ENCODE measurements at places on chromosomes 7 and 10.

GRCh38 chr10:13708256-13708990 lies 121.7 kb downstream of the PRPF18 start:
- no peak for DNase-seq

DNA sequence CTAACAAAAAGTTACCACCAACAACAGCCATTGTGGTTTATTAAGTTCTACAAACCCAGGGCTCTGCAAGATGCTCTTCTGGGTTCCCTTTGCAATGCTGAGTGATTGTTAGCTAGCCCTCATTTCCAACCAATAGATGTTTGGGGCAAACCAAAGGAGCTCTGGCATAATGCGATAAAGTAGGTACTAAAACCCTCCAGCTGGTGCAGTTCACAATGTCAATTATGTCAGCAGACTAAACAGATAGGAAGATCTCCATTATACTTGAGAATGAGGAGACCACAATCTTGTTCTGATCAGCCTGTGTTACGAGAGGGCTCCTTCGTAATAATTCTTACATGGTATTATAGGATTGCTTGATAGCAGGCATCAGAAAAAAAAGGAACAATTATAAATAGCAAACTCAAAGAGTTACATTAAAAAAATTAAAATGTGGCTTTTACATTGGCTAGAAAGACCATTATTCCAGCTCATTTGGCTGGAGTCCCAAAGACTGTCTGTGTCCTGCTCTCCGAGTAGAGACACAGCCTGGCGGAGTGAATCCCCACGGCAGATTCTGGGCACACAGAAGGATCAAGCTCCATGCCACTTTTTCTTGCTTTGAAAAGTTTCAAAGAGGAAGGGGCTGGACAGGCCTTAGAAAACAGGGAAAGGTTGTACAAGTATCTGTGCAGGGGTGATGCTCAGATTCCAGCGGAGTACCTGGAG lies 93.8 kb downstream of the ZRANB1 start:
- DNase-seq, result no peak

- DNase-seq, result no peak
Observed at GRCh38 chr7:39349452-39350123, 216.6 kb upstream of the YAE1 start.

- DNase-seq, result no peak
Observed at GRCh38 chr7:51013861-51014511, 231.3 kb upstream of the GRB10 start.

- no peak for DNase-seq
Observed at GRCh38 chr10:19668116-19668515, 148.1 kb upstream of the PLXDC2 start.

DNA sequence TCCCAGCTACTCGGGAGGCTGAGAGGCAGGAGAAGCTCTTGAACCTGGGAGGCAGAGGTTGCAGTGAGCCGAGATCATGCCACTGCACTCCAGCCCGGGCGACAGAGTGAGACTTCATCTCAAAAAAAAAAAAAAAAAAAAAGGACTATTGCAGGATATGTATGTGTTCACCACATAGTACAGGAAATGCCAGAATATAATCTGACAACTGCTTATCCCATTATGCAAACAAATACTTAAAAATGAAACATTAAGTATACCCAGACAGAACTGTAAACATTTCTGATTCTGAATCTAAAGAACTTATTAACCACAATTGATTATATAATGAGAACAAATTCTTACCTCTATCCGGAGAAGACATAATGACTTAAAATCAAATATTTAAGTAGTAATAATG lies 18.7 kb downstream of the DKK1 start:
- DNase-seq, result no peak

- DNase-seq, result no peak
Observed at GRCh38 chr10:73959484-73960243, 38.3 kb upstream of the VCL start.

- DNase-seq, result peak; percentile 39
Observed at GRCh38 chr10:86711513-86712316, 43.4 kb downstream of the LDB3 start.

GRCh38 chr10:132257271-132257670 lies 50.5 kb downstream of the STK32C start:
- no peak for DNase-seq

DNA sequence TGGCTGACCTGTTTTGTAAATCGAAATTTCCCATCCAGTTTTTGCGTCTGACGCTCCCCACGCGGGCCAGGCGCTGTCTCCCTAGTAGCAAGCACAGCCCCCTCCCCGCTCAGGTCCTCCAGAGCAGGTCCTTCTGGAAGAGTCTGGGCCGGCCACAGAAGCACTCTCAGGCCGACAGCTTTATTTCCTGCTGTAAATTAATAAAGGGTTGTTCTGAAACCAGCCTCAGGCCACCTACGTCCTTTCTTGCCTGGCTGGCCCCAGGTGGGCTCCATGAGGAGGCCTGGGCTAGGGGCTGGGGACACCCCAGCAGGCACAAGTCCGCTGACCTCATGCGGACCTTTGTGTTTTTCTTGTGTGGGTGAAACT lies 35.2 kb downstream of the CAMK2B start:
- DNase-seq, result no peak

DNA sequence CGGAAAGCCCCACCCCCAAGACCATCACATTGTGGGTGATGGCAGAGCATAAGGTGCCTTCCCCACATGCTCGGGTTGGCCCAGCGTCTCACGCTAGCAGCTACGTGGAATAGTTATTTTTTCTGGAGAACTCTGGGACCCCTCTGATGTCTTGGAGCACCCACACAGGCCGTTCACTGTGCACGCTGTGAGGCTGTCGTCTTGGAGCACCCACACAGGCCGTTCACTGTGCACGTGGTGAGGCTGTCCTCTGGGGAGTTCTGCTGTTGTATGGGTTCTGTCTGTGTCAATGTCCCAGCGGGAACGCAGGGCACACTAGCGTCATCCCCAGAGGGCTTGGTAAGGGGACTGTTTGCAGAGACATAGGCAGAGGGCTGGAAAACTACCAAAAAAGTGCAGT lies 38.8 kb upstream of the FAM20C start:
- DNase-seq, result no peak

- DNase-seq, result no peak
Observed at GRCh38 chr7:7862393-7862792, 106.2 kb upstream of the GLCCI1 start.

DNA sequence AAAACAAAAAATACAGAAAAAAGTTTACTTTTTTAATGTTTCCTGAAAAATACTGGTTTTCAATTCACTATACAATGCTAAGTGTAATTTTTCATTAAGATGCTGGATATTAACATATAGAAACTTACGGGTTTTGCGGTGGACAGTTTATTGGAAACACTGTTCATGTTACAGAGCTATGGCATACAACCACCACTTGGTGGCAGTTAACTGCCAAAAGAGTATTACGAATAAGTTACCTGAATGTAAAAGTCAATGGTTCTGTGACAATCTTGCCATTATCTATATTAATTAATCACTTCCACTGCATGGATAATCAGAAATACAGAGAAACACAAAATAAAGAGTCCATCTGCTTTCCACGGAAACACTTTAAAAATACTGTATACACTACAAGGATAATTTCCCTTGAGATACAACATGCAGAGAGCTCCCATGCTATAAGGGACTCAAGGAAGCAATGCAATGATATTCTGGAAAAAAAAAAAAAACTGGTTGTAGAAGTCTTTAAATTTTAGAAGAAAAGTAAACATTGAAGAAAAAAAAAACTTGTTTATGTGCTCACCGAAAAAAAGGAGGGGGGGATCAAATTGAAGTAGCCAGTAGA lies 97.0 kb downstream of the TPK1 start:
- peak; percentile 21 for DNase-seq

- no peak for DNase-seq
Observed at GRCh38 chr7:9890092-9890491, 1083.6 kb upstream of the PHF14 start.

DNA sequence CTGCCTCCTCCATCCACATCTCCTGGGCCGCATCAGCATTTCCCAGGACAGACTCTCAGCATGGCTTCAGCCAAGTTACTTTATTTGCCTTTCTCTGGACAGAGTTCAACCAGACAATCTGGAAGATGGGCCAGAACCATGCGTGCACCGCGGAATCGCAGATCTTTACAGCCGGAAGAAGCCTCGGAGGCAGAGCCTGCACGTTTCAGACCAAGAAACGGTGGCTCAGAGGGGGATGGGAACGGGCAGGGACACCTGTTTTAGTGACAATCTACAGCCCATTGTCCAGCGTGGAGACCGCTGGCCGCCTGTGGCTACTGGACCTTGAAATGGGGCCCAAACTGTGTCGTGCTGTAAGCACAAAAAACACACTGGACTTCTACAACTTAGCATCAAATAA lies 3.5 kb downstream of the VIPR2 start:
- no peak for DNase-seq

DNA sequence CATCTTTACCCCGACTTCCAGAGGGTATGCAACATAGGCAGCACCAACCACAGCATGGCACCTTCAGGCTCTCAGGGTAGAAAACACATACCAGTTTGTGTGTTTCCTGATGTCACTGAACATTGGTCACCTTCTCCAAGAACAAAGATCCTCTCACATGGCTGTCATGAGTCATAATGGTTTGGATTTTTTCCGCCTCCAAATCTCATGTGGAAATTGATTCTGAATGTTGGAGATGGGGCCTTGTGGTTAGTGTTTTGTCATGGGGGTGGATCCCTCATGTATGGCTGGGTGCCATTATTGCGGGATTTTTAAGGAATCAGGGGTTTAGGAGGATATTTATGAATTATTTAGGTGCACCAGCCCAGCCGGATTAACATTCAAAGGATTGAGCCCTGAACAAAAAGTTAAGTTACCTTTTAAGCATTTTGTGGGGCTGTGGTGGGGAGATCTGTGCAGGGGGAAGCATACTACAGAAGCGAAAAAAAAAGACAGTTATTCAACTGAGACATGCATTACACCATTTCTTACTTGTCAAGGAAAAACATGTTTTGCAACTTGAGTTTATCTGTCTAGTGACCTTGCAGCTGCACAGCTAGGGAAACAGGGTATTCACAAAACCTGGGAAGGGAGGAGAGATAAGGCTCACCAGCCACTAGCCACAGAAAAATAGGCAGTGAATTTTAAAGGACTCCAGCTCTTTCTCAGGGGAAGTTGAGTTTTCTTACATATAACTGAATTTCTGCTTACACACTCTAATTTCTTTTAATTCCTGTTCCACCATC lies 774.1 kb upstream of the AUTS2 start:
- DNase-seq, result peak; percentile 16

DNA sequence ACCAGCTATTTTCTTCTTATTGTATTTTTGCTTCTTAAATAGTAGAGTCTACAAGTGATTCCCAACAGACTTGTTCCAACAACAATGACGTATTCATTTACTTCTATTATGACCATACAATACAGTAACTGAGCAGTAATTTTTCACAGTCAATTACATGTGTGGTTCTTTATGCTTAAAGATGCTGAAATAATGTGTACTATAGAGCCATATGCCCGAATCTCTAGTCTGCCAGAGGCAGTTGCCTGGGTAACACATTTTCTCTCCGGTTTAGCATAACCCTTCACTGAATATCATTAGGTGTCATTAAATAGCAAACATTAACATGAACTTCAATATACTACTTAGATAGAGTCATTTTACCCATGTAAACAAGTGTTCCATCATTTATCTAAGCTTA lies 75.0 kb downstream of the SLC25A13 start:
- no peak for DNase-seq

DNA sequence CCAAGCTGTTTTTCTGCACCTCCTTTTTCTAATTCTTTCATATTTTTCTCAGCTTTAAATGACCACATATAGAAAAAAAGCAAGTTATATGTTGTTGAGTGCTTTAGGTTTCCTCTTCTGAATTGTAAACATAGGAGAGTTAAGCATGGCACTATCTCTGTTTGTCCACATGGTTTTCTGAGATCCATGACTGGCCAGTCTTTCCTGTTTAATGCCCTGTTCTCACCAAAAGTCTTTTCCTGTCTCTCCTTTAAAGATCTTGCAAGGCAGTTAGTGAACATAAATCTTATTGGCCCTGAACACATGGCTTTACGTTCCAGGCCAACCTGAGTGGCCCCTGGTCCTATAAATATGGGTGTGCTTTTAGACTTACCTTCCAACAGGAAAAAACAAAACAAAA lies 19.4 kb downstream of the TRPV5 start:
- DNase-seq, result no peak

DNA sequence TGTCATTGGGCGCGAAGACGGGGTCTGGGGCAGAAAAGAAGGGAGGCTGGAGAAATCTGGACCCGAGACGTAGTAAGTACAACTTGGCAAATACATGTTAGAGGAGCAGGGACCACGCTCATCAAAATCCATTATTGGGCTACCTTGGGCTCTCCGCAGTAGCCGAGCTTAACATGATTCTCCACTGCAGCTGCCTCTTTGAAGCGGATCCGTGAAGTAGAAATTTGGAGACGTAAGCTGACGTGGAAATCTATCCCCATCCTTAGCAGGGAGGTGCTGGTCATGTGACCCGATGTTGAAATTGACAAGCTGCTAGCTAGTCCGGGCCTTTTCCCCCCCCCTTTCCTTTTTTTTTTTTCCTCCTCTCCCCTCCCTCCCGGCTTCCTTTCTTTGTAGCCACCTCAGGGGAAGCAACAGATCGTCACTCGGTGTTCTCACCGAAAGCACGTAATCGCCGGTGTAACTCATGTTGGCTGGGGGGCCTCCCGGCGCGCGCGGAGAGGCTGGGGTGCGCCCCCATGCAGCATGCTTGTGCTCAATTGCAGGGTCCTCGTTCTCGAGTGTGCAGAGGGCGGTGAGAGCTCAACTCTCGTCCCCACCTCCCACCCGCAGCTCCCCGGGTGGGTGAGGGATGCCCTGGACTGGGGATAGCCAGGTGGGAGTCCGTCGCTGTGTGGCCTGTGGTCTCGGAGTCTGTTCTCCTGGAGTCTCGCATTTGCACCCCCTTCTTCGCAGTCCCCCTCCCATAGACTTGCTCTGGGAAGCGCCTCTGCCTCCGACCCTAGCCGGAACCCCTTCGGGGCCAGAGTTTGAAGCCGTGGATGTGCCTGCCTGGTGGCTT lies at the start of gene HOXA11:
Gene HOXA11 (minus strand): TSS at position 220 of the 841 bp plus-strand sequence. CDS start 88 bp downstream, at position 132.
- peak; percentile 53 for DNase-seq

- DNase-seq, result peak; percentile 63
Observed at GRCh38 chr7:110573862-110574528, 516.9 kb upstream of the LRRN3 start.

DNA sequence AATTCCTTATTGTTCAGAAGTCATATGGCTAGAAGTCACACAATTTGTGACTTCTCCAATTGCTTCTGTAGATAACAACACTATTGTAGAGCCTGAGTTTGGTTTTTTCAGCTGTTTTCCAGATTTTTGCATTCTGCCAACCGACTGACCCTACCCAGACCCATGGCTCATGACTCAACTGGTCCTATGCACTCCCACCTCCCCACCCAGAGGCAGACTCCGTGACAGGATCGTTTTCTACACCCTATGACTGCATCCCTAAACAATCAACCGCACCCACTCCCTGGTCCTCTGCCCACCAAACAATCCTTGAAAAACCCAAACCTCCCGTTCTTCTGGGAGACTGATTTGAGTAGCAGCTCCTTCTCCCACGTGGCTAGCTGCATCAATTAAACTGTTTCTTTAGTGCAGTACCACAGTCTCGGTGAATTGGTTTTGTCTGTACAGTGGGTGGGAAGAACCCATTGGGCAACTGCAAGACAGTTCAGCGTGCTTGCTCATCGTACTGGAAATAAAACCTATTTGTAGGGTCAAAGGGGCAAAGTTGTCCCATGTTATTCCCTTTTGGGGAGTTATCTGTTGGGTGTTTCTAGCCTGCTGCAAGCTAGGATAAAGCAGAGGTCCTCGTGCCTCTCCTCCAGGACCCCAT lies 150.3 kb upstream of the FAM20C start:
- DNase-seq, result no peak

GRCh38 chr10:110850099-110850498 lies 21.6 kb upstream of the PDCD4 start:
- DNase-seq, result no peak

Data from fibroblast of upper back skin (primary cell).